Stimulated activated CD4-positive, alpha-beta T cell treated with anti-CD3 and anti-CD28 coated beads, Interleukin-1b, Interleukin-23, amount 100 ng/mL, for 48 hours (primary cell): ENCODE measurements at places on chromosomes 3 and 15.

GRCh38 chr3:179955809-179956208 is 80.9 kb downstream of the PEX5L start:
- no peak for DNase-seq

DNA sequence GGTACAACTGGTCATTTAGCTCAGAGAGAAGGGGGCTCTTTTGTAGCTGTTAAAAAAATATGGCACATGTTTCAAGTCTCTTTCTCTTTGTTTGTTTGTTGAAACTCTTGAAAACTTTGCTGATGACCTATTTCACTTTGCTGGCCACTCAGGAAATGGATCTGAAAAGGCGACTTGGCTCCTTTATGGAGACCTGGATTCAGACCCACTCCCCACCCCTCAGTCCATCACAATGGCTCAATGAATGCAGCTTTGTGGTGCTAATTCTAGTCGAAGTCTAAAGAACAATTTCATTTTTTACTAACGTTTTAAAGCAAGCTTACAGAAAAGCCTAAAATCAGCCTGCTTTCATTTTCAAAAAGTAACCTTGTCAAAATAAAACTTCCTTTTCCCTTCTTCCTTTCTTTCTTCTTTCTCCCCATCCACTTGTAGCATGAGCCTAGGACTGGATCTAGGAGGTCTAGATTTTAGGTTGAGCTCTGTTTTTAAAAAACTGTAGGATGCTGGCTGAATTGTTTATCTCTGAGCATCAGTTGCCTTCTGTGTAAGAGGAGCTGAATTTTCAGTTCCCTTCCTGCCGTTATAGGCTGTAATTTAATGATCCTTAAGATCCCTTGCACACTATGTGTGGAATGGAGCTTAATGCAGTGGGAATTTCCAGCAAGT is 165.5 kb upstream of the FEZF2 start:
- DNase-seq = no peak

GRCh38 chr15:51129535-51130188 is 35.0 kb upstream of the TNFAIP8L3 start:
- no peak for DNase-seq

DNA sequence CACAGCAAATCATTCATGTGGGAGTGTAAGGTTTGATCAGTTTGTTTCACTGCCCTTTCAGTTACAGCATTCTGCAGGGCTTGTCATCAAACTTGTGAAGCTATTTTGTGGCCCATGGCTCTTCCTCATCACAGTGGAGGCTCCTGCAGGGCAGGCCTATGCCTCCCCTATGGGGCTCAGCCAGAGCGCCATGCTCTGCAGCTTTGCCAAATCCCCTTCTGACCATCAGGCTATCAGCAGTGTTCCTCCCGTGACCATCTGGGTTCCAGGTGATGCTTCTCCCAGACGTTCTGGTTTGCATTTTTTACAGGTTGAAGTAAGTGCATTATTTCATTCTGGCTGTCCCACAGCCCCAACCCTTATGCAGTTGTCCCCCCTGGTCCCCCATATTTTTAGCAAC is 28.1 kb upstream of the REC114 start:
- no peak for DNase-seq

- DNase-seq = no peak
Measured at GRCh38 chr3:128748557-128748956, 22.6 kb downstream of the RAB7A start.

GRCh38 chr3:102069211-102069662 is 219.9 kb downstream of the NFKBIZ start:
- no peak for DNase-seq

DNA sequence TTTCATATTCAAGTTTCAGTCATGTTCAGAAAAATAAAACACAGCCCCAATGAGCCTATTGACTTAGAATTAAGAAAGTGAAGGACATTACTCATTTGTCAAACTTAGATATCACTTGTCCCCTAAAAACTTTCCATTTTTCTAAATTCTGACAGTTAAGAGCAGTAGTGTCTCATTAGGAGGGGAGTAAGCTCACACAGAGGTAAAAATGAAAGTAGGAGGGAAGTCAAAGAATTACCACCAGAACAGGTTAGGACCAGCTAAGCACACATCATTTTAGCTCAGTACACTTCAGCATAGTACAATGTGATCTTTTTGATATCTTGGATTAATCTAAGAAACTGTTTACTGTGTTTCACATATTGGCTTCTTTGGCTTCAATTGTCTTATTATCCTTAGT is 64.3 kb downstream of the OSTN start:
- DNase-seq = no peak

DNA sequence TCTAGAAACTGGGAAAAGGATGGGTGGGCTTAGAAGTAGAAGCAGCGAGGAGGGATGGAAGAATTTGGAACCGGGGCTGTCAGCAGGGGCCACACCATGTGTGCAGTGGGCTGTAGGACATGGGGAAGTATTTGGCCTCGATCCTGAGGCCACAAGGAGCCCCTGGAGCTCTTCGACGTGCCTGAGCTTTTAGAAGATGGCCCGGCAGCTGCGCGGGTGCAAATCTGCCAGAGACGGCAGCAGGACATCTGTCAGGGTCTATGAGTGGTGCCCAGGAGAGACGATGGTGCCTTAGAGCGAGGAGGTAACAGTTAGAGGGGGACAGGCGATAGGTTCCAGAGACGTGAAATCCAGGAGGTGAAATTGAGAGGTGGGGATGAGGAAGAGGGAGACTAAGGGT is 321.1 kb downstream of the UACA start:
- DNase-seq = no peak

DNA sequence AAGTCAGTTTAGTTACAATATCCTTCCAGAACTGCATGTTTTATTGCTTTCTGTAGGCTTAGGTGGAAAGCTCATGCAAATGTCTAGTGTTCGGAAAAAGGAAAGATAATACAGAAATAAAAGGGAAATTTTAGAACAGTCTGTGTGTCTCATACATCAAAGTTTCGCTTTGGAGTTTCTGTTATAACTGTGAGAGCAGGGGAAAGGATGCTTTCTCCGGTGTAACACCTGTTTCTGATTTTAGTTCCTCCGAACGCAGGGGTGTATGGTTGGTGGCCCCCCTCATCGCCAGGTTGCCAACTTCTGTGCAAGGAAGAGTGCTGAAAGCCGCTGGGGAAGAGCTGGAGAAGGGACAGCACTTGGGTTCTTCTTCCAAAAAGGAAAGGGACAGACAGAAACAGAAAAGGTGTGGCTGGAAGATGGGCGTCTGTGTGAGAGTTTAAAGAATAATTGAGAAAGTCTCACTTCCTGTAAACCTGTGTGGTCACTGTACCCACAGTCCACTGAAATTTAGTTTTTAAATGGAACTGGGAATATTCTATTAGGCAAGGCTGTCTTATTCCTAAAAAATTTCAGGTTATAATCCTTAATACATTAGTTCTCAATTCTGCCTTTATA is 6.7 kb downstream of the P2RY12 start:
- no peak for DNase-seq

DNA sequence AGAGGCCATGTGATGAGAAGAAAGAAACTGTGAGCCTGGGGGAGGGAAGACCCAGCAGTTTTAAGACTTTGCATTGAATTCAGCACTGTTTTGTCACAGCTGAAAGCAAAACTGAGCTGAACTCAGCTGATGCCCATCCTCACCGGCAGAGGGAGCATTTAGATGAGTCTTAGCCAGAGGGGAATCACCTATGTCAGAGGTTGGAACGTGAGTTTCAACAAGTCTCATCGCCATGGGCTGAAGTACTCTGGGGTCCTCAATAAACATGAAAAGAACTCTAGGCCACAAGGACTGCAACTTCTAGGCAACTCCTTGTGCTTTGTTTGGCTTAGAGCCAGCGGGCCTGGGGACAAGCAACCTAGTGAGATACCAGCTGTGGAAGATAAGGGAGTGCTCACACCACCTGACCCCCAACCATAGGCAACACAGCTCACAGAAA is 324.5 kb downstream of the TBL1XR1 start:
- peak; percentile 59 for DNase-seq

DNA sequence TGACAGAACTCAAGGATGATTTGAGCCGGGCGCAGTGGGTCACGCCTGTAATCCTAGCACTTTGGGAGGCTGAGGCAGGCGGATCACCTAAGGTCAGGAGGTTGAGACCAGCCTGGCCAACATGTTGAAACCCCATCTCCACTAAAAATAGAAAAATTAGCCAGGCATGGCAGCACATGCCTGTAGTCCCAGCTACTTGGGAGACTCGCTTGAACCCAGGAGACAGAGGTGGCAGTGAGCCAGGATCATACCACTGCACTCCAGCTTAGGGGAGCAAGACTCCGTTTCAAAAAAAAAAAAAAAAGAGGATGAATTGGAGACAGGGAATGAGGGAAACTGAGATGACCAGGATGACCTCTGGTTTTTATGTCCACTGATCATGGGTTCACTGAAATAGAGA is 60.4 kb upstream of the CDIN1 start:
- no peak for DNase-seq

DNA sequence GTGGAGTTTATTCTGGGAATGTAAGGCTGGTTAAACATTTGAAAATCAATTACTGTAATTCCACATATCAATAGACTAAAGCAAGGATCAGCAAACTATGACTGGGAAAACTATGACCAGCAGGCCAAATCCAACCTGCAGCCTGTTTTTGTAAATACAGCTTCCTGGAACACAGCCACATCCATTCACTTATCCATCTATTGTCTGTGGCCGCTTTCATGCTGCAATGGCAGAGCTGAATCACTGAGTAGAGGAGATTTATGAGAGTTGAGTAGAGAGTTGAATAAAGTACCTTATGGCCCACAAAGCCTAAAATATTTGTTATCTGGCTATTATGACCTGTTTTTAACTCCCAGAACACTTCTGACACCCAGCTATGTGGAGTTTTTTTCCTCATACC is 12.2 kb downstream of the MYLK start:
- no peak for DNase-seq

DNA sequence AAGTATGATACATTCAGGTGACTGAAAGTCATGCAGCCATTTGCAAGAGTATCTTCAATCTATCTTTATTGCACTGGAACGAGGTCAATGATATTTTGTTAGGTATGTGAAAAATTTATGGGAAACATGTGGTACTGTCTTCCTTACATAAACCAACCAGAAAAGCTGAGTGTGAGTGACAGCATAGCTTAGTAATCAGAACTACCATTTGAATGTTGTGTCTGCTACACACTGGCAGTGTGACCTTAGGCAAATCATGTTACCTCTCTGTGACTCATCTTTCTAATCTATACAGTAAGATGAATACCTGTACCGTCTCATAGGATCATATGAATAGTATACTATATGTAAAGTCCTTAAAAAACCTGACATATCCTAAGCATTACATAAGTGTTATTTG is 337.9 kb upstream of the IL12A start:
- no peak for DNase-seq

GRCh38 chr3:61526308-61526707 is 35.1 kb upstream of the PTPRG start:
- no peak for DNase-seq

DNA sequence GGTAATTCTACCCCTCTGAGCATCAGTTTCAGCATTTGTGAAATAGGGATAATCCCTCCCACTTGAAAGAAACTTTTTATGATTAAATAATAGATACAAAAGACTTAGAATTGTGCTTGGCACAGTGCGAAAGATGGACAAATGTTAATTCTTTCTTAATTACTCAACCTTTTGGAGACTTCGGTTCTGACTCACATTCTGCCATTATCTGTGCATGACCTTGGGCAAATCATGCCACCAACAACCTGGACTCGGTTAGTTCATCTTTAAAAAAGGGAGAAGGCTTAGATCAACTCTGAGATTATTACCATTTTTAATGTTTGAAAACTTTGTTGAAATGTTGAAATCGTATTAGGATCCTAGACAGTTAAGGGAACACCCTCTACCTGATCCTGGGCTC is 40.6 kb upstream of the POLR2M start:
- no peak for DNase-seq

DNA sequence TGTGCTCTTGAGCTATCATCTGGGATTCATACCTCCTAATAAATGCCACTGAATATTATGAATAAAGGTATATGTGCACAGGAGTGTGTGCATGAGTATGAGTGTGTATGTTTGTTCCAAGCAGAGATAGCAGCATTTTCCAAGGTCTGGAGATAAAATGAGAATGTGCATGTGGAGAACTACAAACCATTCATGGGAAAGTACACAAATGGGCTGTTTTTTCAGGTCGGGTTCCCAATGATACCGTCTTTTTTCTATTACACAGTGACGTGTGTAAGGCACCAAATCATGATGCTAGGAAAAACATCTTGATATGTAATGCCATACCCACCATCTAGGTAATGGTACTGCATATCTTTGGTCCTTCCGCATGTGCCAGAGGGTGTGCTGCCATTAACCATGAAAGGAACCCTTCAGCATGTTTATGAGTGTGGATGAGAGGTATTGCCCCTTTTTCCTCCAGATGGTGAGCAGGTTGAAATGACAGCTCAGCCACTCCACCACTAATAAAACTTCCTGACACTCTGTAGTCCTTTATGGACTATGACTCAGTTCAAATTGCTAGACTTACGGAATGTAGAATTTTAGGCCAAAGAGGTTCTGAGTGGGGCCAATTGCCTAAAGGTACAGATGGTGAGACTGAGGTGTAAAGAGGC is 36.4 kb upstream of the COPB2 start:
- DNase-seq = no peak

DNA sequence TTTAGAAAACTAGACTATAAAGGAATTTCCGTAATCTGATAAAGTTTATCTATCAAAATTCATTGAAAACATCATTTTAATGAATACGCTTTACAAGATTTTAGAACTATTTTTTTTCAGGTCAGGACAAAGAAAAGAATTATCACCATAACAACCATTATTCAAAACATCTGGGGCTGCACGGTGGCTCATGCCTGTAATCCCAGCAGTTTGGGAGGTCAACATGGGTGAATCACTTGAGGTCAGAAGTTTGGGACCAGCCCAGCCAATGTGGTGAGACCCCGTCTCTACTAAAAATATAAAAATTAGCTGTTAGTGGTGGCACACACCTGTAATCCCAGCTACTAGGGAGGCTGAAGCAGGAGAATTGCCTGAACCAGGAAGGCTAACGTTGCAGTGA is 260.4 kb downstream of the WNT5A start:
- no peak for DNase-seq

DNA sequence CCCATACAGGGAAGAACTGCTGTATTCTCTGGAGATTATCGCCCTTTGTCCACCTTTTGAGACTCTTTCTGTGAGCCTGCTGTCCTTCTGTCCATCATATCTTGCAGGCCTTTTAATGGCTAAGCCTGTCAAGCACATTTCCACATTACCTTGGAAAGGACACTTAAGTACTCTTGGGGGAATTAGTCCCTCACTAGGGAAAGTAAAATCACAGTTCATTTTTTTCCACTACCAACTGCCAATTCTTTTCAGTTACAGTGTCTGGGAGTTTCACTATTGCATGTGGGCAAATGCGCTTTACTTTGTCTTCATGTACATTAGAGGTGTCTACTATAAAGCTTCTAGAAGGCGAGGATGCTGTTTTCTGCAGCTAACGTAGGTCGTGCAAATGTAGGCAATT is 242.1 kb downstream of the NSUN3 start:
- DNase-seq = no peak

- no peak for DNase-seq
Measured at GRCh38 chr3:72800869-72801268, 47.4 kb downstream of the SHQ1 start.

- DNase-seq = peak; percentile 43
Measured at GRCh38 chr3:47016934-47017435, 37.5 kb downstream of the NBEAL2 start.

- DNase-seq = no peak
Measured at GRCh38 chr3:46132565-46132964, 75.5 kb downstream of the CCR1 start.
